T-helper 17 cell (primary cell): ENCODE measurements at places on chromosomes 4 and X. TPM values are rescaled to one million over a fixed set of nuclear protein-coding genes. Genes with fewer than 3 reads are reported as not detected.

COL4A6 gene
- not detected for total RNA-seq

TSPAN7 gene
- total RNA-seq, result 0.18 TPM

DNA sequence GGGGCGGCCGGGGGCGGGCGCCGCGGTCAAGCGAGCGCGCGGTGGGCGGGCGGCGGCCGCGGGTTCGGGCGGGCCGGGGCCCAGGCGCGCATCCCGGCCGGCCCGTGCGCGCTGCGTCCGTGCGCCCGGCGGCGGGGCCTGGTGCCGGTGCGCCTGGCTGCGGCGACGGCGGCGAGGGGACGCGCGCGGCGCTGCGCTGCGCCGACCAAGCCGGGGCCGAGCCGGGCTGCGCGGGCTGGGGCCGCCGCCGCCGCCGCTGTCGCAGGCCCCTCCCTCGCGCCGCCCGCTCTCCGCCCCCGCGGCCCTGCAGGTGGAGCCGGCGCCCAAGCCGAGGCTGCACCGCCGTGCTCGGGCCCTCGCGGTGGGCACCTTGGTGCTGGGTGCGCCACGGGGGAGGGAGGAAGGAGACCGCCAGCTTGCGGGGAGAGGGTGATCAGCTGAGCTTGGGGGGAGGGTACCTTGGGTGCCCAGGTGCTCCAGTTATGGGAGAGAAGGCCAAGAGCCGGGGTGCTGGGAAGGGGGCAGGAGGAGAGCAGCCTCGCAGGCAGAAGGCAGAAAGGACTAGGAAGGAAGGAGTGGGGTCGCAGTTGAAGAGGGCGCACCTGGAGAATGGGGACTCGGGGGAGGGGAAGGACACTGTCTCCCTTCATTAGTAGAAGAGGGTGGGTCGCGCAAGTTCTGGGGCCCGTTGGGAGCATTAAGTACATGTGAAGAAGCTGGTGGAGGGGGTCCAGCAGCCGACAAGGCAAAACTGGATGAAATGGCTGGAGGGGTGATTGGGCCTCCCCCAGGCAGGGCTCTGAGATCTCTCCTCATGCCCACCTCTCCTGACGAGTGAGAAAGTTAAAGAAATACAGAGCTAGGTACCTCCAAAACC lies at the start of gene PPP2R2C:
Gene PPP2R2C, minus strand, starts transcription at position 228 of the 877 bp plus-strand sequence. CDS start 385 bp downstream, outside the sequence.
- H3K27me3 ChIP-seq, result peaks cover 61% of the 10 kb centered on the region
- H3K4me1 ChIP-seq, result peaks cover 4% of the 10 kb centered on the region
- no peak for DNase-seq
- H3K4me3 ChIP-seq, result peak within 1 kb of the TSS; percentile 70

- H3K36me3 ChIP-seq, result peaks cover 2% of the 10 kb centered on the region
- H3K4me3 ChIP-seq, result no peak overlapping the region
- DNase-seq, result no peak
- no peak overlapping the region for H3K27ac ChIP-seq
- peaks cover 15% of the 10 kb centered on the region for H3K27me3 ChIP-seq
- no peaks in the 10 kb centered on the region for H3K4me1 ChIP-seq
Measured at GRCh38 chr4:143377611-143378099, 41.0 kb downstream of the GAB1 start.

GRCh38 chr4:147547314-147548056 lies 66.6 kb downstream of the EDNRA start:
- no peak for DNase-seq
- H3K4me3 ChIP-seq, result no peak overlapping the region
- no peak overlapping the region for H3K27ac ChIP-seq
- no peaks in the 10 kb centered on the region for H3K36me3 ChIP-seq
- H3K27me3 ChIP-seq, result peaks cover 18% of the 10 kb centered on the region

DNA sequence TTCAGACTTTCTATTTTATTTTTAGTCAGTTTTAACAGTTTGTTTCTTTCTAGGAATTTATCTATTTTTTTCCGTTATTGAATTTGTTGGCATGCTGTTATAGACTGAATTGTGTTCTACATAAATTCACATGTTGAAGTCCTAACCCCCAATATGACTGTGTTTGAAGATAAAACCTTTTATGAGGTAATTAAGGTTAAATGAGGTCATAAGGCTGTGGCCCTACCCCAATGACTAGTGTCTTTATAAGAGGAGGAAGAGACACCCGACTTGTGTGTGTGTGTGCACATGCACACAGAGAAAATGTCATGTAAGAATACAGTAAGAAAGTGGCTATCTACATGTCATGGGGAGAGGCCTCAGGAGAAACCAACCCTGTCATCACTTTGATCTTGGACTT lies 146.3 kb downstream of the BRWD3 start:
- no peak overlapping the region for H3K27ac ChIP-seq
- DNase-seq, result no peak
- H3K4me1 ChIP-seq, result no peaks in the 10 kb centered on the region
- no peaks in the 10 kb centered on the region for H3K27me3 ChIP-seq
- no peak overlapping the region for H3K4me3 ChIP-seq
- no peaks in the 10 kb centered on the region for H3K36me3 ChIP-seq

GRCh38 chr4:76624241-76624681 lies 189.2 kb downstream of the SHROOM3 start:
- no peak overlapping the region for H3K27ac ChIP-seq
- no peaks in the 10 kb centered on the region for H3K4me1 ChIP-seq
- no peak overlapping the region for H3K4me3 ChIP-seq
- peaks cover 3% of the 10 kb centered on the region for H3K36me3 ChIP-seq
- H3K27me3 ChIP-seq, result peaks cover 45% of the 10 kb centered on the region
- no peak for DNase-seq

- no peak overlapping the region for H3K4me3 ChIP-seq
- H3K27me3 ChIP-seq, result no peaks in the 10 kb centered on the region
- no peak overlapping the region for H3K27ac ChIP-seq
- peaks cover 2% of the 10 kb centered on the region for H3K4me1 ChIP-seq
Measured at GRCh38 chr4:39255266-39255665, 72.9 kb downstream of the WDR19 start.

GRCh38 chr4:126869967-126870366 lies 762.8 kb upstream of the INTU start:
- no peaks in the 10 kb centered on the region for H3K27me3 ChIP-seq
- no peak for DNase-seq
- H3K36me3 ChIP-seq, result no peaks in the 10 kb centered on the region
- H3K27ac ChIP-seq, result no peak overlapping the region
- H3K4me1 ChIP-seq, result no peaks in the 10 kb centered on the region

- peaks cover 25% of the 10 kb centered on the region for H3K27me3 ChIP-seq
- no peak for DNase-seq
- no peak overlapping the region for H3K27ac ChIP-seq
- no peaks in the 10 kb centered on the region for H3K4me1 ChIP-seq
- peaks cover 4% of the 10 kb centered on the region for H3K36me3 ChIP-seq
Measured at GRCh38 chr4:10353110-10353509, 104.1 kb downstream of the ZNF518B start.
